H54 (cell line): ENCODE measurements at places on chromosomes 5 and 9.
A peak's percentile ranks its signal among the peaks of the same experiment; 100 is the strongest.

- DNase-seq = no peak
Measured at GRCh38 chr9:71897577-71897976, 13.4 kb downstream of the ABHD17B start.

- no peak for DNase-seq
Measured at GRCh38 chr5:120326651-120327050, 137.4 kb upstream of the PRR16 start.

DNA sequence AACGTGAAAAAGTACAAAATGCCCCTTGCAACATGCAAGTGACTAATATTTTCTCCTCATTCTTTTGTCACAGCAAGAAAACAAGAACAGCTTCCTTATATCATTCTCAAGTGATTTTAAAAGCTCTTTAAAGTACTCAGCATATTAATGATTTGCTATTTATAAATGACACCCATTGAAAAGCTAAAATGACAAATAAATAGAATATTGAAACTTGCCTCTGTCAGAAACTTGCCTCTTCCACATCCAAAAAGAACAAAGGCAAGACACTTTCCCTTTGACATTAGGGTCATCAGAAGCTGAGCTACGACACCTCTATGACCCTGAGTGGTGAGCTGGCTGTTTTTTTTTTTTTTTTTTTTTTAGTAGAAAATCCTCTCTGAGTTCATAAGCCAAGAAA, 339.6 kb upstream of the ITGA1 start:
- no peak for DNase-seq

GRCh38 chr5:147743678-147744374, 38.7 kb downstream of the JAKMIP2 start:
- no peak for DNase-seq

GRCh38 chr5:77360381-77360780, 131.7 kb downstream of the WDR41 start:
- no peak for DNase-seq

DNA sequence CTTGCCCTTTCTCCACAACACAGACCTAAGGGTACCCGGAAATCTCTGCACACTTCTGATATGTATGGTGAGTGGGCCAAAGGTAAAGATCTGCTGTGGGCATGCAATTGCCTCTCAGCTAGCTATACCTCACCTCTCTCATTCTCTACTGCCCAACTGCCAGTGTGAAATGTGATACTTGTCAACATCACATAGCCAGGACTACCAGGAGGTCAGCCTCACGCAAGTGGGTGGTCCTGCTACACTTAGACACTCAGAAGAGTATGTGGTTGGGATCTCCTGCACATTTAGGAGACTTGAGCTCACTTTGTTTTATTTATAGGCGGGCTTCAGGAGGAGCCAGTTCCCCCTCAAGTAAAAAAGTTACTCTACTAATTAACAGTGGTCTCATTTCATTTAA, 88.0 kb upstream of the MAN2A1 start:
- DNase-seq = no peak

GRCh38 chr5:100790170-100790665, 112.9 kb downstream of the ST8SIA4 start:
- DNase-seq = no peak

DNA sequence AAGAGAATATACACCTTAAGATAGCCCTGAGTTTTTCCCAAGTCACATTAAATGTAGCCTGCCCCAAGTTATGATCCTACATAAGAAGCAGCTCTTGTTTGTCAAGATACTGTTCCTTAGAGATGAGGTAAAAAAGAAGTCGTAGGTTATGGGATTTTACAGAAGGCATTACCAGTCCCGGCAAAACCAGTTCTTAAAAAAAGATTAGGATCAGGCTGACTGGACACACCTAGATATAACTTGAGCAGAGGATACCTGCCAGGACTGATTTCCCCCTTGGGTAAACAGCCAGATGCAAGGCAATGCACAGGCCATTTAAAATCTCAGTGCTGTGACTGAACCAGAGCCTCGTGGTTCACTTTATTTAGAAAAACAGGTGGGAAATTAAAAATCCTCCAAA, 14.1 kb upstream of the SEMA5A start:
- DNase-seq = no peak

GRCh38 chr5:179243333-179243732, 101.9 kb downstream of the ADAMTS2 start:
- no peak for DNase-seq

- no peak for DNase-seq
Measured at GRCh38 chr5:369151-369868, 47.8 kb downstream of the AHRR start.

DNA sequence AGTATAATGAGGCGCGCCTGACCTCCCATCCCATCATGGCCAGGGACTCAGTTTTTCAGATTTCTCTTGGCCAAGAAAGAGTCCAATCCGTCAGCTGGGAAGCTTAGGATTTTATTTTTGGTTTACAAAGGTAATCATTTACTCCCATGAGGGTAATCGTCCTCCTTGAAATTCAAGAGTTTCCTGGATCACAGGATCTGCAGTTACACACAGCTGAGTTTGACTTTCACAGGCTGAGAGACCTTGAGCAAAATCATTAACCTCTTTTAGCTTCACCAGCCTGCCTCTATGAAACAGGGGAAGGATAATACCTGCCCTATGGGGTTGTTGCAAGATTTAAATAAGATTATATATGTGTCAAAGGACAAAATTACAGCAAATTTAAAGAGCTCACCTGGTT, 15.4 kb upstream of the AK3 start:
- DNase-seq = no peak

GRCh38 chr5:36688722-36689121, 82.3 kb downstream of the SLC1A3 start:
- DNase-seq = no peak

- no peak for DNase-seq
Measured at GRCh38 chr5:40278881-40279280, 400.8 kb upstream of the PTGER4 start.

DNA sequence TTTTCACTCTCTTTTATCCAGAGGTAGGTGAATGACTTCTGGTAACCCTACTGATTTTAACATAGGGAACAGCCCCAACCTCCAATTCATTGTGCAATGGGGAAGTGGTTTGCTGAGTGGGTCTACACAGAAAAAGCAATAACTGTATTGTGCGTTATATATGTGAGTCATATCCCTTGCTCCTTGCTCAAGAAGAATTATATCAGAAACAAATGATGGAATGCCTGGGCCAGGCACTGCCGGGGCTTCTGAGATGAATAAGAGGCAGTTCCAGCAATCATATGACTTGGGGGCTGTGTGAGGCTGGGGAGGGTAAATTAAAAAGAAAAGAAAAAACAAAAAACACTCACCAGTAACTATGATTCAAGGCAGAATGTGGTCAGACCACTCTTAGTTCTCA, 79.2 kb upstream of the ABCA1 start:
- peak; percentile 66 for DNase-seq

- DNase-seq = peak; percentile 52
Measured at GRCh38 chr9:122125509-122126330, 32.6 kb upstream of the TTLL11 start.

DNA sequence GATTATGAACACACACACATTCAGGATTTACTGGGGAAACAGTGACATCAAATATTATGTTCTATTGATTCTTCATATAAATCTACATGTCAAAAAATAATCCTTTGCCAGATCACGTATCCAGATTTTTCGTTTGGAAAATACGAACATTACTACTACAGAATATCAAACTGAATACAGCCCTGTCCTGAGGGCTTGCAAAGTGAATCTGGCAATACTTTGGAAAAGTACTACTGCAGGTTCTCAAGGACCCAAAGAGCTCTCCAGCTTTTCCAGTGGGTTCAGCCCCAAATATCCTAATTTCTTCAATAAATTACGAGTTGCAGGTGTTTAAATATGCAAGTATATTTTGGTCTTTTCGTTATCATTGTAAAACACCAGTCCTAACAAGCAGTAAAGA, 411 bp upstream of the NDUFS4 start:
- peak; percentile 6 for DNase-seq

GRCh38 chr5:3209918-3210317, 385.7 kb upstream of the IRX1 start:
- no peak for DNase-seq

- no peak for DNase-seq
Measured at GRCh38 chr9:73866451-73866850, 630.7 kb upstream of the RORB start.
